SW 1271 (cell line): ENCODE measurements at places on chromosomes 3 and 15.

- DNase-seq = no peak
Measured at GRCh38 chr3:60841355-60841754, 409.9 kb downstream of the FHIT start.

DNA sequence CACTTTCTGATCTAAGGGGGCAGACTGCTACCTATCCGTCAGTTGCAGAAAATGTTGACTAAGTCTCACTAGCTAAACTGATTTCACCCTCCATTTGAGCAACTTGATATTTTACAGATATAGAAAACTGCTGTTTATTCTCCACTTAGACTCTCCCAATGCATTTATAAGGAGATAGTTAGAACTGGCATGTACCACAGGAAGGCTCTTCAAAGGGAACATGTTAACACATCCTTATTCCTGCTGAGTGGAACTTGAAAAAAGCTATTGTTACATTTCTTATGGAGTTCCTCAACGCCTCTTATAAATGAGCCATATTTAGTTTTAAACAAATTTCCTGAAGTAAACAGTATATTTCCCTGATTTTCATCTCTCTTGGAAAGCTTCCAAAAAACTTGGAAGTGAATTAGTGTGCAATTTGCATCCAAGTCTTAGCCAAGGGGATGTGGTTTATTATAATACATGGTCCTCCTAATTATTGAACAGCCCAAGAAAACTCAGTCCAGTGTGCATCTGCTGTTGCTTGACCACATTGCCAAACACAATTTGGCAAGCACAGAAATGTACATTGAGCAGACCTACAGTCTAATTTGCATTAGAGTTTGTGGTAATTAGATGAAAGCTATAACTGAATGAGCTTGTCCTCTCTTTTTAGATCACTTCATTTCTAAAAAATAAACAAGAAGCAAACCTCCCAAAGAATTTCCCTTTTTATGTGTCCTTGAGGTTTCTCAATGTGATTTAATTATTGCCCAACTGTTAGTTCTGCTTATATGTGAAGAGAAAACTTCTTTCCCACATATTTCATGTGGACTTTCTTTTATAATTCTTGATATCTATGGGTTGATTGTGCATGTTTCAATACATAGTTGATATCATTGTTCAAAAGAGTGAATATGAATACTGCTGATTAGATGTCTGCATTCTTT, 72.6 kb upstream of the DPH6 start:
- no peak for DNase-seq

DNA sequence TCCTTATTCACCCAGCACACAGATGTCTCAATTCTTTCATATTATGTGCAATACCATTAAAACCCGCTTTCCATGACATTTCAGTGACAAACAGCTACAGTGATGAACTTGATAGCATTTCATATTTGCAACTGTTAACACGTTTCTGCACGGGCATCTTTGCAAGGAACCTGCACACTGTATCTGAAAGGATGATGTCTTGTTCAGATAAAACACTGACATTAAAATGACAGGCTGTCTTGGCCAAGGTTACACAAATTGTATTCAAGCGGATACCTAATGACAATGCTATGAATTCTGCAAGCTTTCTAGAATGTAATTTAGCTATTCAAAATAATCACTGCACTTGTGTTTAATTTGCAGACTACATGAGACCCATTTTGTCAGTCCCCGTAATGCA, 529.2 kb downstream of the FOXP1 start:
- no peak for DNase-seq

GRCh38 chr3:156483961-156484787, 70.7 kb downstream of the SSR3 start:
- no peak for DNase-seq

DNA sequence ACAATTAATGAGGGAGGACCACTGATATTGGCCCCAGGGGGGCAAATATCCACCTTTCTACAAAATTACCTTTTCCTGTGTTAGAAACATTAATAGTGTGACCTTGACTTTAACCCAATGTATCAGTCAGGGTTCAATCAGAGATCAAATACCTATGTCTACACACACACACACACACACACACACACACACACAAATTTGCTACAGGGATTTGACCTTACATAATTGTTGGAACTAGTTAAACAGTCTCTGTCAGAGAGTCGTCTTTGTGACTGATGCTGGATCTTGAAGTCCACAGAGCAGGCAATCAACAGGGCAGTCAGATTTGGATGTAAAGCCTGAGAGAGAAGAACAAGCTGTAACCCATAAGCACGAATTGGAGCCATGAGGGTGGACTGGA, 32.5 kb downstream of the TM4SF4 start:
- DNase-seq = no peak

- no peak for DNase-seq
Measured at GRCh38 chr15:65835447-65835846, 33.8 kb upstream of the RAB11A start.

DNA sequence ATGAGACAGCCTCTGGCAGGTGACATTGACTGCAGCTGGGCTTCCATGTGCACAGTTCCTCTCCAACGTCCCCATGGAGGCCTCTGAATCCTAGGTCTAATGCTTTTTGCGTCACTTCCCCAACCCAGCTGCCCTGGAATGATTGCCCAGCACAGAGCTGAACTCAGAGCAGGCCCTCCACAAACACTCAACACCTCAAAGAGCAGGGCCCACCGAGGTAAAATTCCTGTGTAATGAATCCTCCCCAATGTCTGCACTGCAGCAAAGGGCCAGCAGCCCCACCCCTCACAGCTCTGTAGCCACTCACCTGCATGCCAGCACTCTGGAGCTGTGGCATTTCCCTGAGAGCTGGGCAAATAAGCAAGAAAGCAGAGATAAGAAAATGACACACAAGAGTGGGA, 42.6 kb upstream of the DUSP7 start:
- no peak for DNase-seq

- DNase-seq = no peak
Measured at GRCh38 chr3:39524107-39524506, 56.6 kb downstream of the MOBP start.
